ENCODE measurements at places on chromosomes 1 and 21.

DNA sequence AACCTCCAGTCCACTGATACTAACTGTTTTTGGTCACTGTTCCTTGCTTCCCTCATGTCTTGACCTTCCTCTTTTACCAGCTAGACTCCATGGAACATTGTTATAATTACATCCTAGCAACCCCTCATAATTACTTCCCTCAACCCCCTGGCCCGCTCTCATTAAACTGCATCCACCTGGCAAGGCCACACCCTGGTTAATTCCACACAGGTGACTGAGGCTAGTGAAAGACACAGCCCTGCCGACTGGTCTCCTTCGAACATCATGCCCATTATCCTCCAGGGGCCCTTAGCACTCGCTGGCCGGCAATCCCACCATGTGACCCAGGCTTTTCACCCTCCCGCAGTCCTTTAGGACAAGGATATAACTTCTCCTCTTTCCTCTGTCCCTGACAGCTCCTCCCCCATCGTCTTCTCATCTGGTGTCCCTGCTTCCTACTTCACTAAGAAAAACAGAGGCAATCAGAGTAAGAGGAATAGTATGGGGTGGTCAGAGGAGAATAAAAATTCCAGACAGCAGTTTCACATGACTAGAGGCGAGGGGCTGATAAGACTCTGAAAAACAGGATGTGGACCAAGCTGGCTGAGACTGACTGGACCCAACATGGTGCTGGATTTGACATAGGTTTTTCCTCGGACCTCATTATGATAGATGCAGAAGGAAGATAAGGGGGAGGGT is 8.8 kb upstream of the TENT5B start:
- DNase-seq: peak; percentile 84

- DNase-seq: no peak
These were observed 8.8 kb downstream of the RPL5 start for GRCh38 chr1:92840600-92840999.

DNA sequence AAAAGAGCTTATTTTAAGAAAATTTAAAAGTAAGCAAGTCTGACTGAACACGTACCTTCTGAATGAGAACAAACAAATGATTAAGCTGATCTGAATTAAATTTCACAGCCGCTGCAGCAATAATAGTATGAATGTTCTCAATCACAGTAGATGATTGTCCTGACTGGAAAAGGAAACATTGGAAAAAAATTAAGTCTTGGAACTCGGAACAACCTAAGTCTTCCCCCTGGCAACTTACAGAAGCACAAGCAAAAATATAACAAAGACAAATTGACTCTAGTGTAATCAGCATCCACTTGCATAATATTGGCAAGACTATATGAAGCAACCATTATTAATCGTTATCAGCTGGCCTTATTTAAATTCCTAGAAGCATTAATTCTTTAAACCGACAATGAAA is 60.5 kb downstream of the USP24 start:
- no peak for DNase-seq

DNA sequence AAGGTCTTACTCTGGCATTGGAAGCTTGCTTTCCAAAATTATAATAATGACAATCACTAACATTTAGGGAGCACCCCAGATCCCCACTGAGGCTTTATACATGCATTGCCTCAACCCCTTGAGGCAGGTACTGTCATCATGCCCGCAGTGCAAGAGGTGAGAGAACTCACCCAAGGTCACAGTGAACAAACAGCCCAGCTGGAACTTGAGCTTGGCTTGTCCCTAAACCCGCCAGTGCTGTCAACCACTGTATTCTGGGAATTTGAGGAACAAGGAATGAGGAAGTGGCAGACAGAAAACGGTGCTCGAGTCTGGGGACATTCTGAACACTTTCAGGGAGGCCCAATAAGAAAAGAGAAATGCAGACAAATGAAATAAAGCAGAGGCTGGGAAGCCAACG is 34.6 kb upstream of the TLR5 start:
- no peak for DNase-seq

DNA sequence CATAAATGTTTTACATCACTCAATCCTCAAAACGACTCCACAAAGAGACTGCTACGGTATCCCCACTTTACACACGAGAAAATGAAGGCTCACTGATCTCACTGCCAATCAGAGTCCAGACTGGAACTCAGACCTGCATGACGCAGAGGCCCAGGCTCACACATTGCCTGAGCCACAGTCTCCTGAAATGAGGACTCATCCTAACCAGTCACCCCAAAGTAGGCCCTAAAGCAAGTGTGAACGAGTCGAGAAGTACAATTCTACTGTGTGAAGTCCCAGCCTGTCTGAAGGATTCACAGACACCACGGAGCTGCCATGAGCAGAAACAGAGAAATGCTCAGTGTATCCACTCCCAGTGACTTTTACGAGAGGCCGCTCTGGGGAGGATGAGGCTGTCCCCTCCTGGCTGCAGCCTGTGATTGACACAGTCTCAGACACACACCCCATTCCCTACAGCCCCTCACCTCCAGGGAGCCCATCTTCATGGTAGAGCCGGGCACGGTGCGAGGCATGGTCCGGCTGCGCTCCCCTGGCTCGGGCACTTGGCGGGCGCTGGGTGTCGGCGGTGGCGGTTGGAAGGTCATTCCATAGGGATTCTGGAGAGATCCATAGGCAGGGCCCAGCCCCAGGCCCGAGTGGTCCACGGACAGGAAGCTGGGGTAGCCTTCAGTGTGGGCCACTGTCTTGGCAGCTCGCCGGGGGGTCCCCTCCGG is 26.7 kb upstream of the COL16A1 start:
- DNase-seq: no peak

GRCh38 chr1:15008783-15009729 is 144.5 kb upstream of the TMEM51 start:
- no peak for DNase-seq

DNA sequence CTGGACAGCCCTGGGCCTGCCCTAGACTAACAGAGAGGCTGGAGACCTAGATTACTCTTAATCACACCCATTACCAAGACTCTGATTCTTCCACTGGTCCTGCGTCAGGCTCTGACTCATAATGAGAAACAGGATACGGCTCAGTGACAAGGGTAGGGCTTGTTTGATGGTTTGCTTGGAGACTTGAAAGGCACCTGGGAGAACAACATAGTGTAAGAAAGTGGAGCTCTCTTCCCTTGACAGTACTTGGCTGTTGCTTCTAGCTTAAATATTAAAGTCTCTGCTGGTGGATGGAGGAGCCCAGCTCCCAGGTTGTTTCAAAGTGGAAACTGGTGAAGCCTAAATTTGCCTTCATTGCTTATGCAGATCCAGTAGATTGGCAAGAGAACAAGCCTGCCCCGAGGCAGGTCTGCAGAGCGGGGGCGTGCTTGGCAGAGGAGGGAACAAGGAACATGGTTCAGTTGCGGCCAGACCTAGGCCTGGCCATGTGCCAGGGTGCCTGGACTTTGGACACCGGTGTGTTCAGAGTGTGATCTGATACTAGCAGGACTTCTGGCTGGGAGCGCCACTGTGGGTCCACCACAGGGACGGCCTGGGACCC is 480.6 kb downstream of the CAMTA1 start:
- DNase-seq: no peak

All from NCI-H748 treated with DMSO at 0.1 percent for 48 hours (cell line).